NT2/D1 (cell line): ENCODE measurements at places on chromosomes 5 and 9.

- DNase-seq = no peak
These were observed 137.0 kb downstream of the MRPL36 start for GRCh38 chr5:1662559-1663085.

DNA sequence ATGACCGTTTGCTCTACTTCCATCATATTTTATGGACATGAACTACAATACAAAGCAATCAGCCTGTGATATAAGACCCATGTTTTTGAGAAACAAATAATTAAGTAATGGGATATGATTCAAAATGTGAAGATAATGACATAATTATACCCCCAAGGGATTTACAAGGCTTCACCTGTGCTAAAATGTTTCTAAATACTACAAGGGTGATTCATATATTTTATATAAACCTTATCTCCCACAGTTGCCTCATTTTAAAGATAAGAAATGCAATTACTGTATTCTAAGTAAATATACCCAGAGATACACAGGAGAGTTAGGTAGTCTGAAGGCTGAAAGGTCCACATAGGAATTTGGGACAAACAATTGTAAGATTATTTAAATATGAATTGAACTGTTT is 662.0 kb upstream of the CHD1 start:
- DNase-seq = no peak

DNA sequence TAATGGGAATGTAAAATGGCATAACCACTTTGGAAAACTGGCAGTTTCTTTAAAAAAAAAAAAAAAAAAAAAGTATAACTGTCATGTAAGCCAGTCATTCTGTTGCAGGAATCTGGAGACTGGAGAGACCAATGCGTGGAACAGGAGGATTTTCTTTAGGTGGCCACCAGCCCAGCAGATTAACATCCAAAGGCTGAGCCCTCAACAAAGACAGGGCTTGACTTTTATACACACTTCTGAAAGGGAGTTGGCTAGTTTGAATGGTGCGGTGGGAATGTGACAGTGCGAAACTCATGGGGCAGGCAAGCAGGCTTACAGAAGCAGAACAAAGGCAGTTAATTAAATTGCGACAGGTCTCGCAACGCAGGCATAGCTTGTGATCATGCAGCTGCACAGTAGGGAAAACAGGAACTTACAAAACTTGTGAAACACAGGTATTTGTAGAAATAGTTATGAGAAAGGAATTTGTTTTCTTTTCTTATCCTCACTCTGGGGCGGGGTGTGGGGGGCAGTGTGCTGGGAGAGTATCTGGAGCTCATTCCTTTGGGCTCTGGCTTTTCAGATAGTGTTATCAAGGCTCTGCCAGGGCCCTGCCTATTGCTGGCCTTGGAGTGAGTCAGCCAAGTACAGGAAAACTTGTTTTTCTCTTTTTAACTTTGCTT is 12.0 kb downstream of the UIMC1 start:
- no peak for DNase-seq

- no peak for DNase-seq
These were observed 242.3 kb upstream of the PTGER4 start for GRCh38 chr5:40437452-40437861.

DNA sequence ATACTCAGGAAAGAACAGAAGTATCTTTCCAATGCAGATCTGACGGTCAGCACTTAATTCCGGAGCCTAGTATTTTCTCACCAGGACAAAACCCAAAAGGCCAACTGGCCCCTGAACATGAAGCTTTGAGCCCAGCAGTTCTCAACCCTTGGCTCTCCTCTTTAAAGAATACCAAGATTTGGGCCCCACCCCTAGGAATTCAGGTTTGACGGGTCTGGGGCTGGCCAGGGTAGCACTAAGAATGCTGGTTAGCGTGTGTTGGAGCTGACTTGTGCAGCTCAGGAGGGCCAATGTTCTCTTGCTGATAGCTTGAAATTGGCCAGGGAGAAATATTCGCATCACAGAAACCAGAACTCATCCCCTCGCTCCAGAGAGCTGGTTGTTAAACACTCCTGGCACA is 88.3 kb upstream of the PTCH1 start:
- DNase-seq = peak; percentile 50

- DNase-seq = no peak
These were observed 795 bp downstream of the NDUFAF2 start for GRCh38 chr5:60945813-60946187.

DNA sequence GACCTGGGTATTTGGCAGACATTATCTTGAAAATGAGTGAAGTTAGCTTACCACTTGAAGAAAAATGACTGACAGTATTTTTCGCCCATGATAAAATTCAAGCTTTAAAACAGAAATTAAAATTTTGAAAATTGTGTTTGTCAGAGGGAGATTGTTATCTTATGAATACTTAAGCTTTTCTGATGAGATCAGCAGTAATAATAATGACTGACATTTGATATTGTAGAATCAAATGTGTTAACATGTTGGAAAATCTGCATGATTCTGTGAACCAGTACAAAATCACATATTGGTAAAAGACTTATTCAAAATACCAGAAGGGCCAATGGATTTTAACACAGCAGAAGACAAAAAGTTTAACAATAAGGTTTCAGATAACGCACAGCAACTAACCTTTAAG is 94.0 kb downstream of the MSX2 start:
- DNase-seq = no peak

DNA sequence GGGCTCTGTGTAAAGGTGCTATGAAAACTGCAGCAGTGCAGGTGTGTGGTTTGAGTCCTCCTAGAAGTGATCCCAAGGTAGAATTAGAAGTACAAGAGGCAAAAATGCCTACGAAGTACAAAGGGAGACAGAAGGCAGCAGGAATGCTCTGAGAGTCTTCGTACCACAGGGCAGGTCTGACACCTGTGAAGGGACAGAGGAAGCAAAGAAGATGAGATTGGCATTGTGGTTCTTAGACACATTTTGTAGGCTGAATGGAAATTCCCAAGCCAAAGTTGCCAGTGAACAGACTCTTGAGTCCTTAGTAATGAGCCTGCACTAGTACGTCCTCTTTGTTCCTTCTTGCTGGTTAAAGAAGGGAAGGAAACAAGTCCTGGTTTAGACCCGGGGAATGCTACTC is 1.7 kb upstream of the LRRTM2 start:
- no peak for DNase-seq

DNA sequence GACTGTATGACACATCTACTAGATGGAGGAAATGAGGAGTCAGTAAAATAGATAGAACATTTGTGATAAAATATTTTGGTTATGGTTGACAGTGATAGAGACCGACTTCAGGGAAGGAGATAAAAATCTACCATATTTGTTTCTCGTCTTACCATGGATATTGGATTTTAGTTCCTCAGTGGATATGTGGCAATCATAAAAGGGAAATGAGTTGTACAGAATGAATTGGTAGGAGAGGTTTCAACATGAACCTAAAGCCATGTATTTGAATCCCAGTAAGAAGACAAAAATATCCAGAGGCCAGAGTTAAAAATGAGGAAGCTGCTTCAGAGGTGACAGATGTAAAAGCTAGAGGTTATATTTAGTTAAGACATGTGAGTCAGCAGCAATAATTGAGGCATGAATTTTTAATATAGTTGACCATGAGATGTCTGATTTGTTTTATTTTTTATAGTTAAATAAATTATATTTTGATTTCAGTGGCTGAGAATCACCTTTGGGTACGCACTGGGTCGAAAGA is 480.4 kb upstream of the TUSC1 start:
- no peak for DNase-seq

- DNase-seq = no peak
These were observed 212.3 kb downstream of the TRIM36 start for GRCh38 chr5:114957384-114957783.

DNA sequence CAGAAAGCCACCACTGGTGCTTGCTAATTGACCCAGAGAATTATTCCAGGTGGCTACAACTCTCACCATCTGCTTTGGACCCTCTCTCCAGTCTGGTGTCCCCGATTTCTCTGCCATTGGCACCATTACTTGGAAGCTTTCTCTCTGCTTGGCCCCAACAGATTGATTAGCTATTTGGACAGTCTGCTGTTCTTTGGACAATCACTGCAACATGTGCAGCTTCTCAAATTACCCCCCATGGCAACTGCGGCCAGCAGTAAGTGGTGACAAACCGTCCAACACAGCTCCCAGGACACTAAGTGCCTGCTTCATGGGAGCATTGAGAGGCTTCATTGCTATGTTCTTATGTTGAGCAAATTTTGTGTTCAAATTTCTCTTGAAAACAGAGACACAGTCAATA is 309.8 kb downstream of the TAF11L14 start:
- DNase-seq = no peak

- DNase-seq = no peak
These were observed 11.8 kb downstream of the OTULIN start for GRCh38 chr5:14676320-14676719.

DNA sequence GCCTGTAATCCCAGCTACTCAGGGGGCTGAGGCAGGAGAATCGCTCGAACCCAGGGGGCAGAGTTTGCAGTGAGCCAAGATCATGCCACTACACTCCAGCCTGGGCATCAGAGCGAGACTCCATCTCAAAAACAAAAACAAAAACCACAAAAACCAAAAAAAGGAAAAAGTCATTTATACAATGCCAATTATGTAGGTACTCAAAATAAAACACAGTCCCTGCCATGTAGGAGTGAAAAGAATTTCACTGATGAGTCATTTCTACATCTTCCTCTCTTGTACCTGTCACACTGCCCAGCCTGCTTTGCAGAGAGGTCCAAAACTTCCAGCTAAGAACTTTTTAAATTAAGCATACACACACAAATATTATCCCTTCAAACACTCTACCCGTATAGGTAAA is 215.8 kb downstream of the EPB41L4A start:
- DNase-seq = no peak

DNA sequence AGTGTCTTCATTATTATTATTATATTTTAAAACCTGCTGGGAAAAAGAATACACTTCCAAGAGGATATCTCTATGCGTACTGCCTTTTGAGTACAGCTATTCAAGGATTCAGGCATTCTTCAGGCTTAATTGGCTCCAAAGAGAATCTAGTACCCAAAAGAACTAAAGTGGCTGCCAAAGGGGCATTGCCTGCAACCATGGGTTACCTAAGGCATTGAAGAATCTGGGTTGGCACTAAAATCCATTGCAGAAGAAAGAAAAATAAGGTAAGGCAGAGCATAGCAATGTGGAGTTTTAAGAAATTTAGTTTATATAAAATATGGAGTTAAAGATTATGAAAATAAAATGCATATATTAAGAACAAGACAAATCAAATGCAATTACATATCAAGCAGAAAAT is 223.5 kb downstream of the TMEM161B start:
- DNase-seq = no peak

DNA sequence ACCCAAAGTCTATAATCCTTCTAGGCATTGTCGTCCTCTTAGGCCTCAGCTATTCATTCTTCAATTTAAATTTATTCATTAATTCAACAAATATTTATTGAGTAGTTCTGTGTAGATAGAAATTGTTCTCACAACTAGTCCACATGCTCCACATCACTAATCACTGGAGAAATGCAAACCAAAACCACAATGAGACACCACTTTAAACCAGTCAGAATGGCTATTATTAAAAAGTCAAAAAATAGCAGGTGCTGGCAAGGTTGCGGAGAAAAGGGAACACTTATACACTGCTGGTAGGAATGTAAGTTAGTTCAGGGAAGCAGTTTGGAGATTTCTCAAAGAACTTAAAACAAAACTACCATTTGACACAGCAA is 51.1 kb upstream of the TNFSF15 start:
- no peak for DNase-seq

DNA sequence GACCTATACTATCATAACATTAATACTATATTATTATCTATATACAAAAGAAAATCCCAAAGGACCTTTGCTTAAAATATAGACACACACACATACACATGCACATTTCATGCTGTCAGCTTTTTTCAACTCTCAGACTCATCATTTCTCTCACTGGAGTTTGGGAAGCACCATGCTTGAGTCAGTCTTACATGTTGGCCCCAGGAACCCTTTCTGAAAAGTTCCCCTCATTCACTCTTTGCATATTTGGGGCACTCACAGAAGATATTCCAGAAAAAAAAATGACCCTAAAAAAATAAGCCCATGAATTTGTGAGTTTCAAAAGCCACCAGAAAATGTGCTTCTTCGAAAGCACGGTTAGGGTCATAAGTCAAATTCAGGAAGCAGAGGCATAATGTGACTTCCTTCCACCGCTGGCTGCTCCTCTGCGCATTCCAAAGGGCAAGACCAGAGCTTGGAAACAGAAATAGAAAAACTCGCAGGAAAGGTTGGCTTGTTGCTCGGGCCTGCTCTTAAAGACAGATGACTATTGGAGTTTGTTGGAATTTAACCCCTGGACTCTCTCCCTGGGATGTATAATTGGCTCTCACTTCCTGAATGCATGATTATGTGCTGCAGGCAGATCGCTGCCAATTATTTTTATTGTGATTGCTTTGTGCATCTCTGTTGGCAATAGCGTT is 129.7 kb upstream of the IQGAP2 start:
- DNase-seq = no peak

DNA sequence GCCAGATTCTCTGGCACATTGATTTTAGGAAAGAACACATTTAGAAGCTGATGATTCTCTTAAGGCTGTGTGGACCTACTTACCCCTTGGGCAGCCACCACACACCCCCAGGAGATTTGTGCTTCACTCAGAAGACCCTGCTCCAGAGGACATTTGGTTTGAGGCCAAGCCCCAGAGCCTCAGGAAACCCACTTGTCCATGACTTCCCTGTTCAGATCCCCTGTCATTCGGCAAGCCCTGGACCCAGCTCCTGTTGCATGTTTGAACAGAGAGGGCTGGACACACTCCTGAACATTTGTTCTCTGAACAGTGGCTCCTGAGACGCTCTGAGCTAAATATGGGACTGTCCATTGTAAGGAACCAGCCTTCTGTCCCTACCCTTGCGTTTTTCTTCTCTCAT is 82.1 kb downstream of the AMBP start:
- no peak for DNase-seq

DNA sequence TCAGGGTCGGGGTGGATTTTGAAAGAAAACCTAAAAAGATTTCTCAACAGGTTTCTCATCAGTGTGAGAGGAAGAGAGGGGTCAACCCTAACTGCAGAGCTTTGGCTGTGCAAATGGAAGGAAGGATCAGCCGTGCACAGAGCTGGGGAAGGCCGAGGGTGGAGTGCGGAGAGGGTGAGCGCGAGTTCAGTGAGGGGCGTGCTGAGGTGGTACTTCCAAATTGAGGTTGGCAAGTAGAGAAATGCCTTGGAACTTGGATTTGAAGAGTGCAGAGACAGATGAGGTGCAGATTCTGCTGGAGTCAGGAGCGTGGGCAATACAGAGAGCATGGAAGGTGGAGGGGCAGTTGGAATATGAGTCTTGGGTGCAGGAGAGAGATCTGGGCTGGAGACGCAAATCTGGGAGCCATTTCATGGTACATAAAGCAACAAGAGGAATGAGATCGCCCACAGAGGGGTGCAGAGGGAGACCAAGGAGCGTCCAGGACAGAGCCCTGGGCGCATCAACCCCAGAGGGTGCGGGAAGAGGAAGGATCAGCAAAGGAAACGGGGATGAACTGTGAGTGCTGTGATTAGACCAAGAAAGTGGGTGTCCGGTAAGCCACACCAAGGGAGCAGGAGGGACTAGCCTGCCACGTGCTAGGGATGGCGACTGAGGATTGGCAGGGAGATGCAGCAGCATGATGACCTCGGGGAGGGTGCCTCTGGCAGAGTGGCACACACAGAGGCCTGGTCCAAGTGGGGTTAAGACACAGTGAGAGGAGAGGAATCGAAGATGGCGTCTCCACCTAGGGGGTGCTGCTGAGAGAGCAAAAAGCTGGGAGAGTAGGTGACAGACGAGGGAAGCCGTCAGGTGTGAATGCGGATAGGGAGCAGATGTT is 105.8 kb downstream of the ADAMTS2 start:
- DNase-seq = no peak

- DNase-seq = no peak
These were observed 7.4 kb downstream of the PHYKPL start for GRCh38 chr5:178225174-178225573.

GRCh38 chr5:61087921-61088320 is 74.3 kb downstream of the SMIM15 start:
- DNase-seq = no peak
